ENCODE measurements at places on chromosomes 16 and 17. TPM values are rescaled to one million over a fixed set of nuclear protein-coding genes. Genes with fewer than 3 reads are reported as not detected.

The HSPB9 gene
- not detected for total RNA-seq

The HS3ST6 gene
- total RNA-seq: not detected

The DOK4 gene
- total RNA-seq: 24.7 TPM

The MYH2 gene
- under 0.01 TPM for total RNA-seq

The HEATR9 gene
- not detected for total RNA-seq

The ITGAX gene
- 1.2 TPM for total RNA-seq

The IL17C gene
- total RNA-seq: not detected

The SOX8 gene
- total RNA-seq: under 0.01 TPM

The CAVIN1 gene
- 669 TPM for total RNA-seq

The PTX4 gene
- total RNA-seq: 0.11 TPM

The PROCA1 gene
- total RNA-seq: 1.7 TPM

The UTS2R gene
- total RNA-seq: not detected

The GP1BA gene
- not detected for total RNA-seq

The ELP5 gene
- total RNA-seq: 33.0 TPM

The C17orf113 gene
- 0.22 TPM for total RNA-seq

The GOT2 gene
- 53.0 TPM for total RNA-seq

The ATP2A1 gene
- total RNA-seq: 0.22 TPM

The BLMH gene
- 31.5 TPM for total RNA-seq

The KRT39 gene
- total RNA-seq: 0.11 TPM

The MYOCD gene
- total RNA-seq: 0.11 TPM

The ANKS4B gene
- under 0.01 TPM for total RNA-seq

The HBA1 gene
- total RNA-seq: not detected

The TTYH2 gene
- total RNA-seq: 2.0 TPM

The SDR42E1 gene
- total RNA-seq: 0.22 TPM
